Activated T-helper 1 cell treated with Interleukin-2 at 50 U/mL for 16 hours (primary cell): ENCODE measurements at places on chromosomes 5 and 9.

DNA sequence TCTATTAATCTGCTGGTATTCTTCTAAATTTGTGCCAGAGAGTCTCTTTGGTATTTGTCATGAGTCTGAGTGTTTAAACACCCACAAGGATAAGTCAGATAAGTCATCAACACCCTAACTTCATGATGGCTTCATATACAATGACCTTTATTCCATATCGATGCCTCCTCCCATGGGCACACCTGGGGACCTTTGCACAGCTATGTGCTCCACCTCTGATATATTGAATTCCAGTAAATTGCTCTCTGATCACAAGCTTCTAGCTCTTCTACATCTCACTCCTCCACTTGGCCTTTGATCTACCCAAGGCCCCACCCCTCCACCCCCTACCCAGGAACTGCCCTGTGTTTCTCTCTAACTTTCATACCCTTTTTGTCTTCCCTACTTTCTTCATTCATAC, 102.7 kb upstream of the MIER3 start:
- DNase-seq = no peak

- peak; percentile 82 for DNase-seq
Measured at GRCh38 chr5:41924872-41925554, at the start of gene FBXO4. FBXO4 (plus strand) TSS chr5:41925281; CDS start chr5:41925310, 29 bp downstream.

DNA sequence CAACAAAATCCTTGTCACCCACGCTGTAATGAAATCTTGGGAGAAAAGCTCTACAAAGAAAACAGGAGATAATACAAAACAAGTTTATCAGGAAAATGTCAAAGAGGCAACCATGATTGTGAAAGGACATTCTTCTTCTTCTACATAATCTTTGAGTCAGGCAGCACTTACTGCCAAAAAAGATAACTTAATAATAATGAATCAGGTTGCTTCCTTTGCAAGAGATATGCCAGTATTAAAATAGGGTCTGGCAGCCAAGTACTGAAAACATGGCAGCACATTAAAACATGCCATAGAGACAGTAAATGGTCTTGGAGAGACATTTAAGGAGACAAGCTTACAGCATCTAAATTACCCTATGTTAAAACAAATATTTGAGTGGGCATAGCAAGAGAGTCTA, 1573.4 kb downstream of the EFNA5 start:
- DNase-seq = no peak

- no peak for DNase-seq
Measured at GRCh38 chr9:117435630-117436261, 20.9 kb upstream of the ASTN2 start.

DNA sequence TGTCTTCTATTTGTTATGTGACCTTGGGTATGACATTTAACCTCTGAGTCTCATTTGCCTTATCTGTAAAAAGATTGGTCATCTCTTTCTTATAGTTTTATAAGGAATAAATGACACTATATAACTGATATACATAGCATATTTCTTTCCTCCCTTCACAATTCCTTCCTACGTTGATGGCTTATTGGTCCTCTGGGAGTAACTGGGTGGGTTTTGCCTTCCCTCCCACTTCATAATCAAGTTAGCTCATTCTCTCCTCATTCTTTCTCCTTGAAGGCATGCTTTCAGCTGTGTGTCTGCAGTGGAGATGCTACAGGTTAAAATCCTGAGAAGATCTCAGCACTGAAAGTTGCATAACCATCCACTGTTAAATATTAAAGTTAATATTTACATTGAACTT, 382.4 kb downstream of the TMEM38B start:
- DNase-seq = no peak

DNA sequence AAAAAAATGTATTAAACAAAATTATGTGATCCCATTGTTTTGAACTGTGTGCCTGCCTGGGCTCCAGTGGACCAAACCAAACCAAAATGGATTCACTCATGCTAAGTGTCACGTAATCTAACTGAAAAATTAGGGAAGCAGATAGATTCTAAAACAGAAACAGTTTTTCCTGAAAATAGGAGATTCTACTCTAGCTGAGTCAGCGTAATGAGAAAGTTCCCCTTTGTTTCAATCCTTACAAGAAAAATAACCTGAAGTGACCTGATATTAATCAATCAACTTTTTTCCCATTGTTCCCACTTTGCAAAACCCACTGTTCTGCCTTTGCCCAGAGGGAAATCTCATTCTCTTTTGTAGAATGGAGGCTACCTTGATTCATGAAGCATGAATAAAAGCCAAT, 682.4 kb upstream of the CDH10 start:
- DNase-seq = no peak

DNA sequence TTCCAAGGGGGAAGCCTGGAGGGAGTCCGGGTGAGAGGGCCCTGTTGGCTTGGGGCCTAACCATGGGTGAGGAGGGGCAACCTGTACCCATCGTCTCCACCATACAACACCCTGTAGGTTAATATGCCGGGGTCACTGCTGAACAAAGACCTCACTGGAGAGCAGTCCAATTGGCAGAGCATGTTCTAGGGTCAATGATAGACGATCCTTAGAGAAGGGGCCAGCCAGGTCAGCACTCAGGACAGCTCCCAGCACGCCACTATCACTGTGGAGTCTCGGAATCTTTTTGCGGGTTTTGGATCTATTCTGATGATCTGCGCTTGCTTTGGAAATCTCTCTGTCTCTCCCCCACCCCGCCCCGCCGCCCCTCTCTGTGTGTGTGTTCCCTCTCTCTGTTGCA, 218.4 kb upstream of the MVB12B start:
- no peak for DNase-seq

DNA sequence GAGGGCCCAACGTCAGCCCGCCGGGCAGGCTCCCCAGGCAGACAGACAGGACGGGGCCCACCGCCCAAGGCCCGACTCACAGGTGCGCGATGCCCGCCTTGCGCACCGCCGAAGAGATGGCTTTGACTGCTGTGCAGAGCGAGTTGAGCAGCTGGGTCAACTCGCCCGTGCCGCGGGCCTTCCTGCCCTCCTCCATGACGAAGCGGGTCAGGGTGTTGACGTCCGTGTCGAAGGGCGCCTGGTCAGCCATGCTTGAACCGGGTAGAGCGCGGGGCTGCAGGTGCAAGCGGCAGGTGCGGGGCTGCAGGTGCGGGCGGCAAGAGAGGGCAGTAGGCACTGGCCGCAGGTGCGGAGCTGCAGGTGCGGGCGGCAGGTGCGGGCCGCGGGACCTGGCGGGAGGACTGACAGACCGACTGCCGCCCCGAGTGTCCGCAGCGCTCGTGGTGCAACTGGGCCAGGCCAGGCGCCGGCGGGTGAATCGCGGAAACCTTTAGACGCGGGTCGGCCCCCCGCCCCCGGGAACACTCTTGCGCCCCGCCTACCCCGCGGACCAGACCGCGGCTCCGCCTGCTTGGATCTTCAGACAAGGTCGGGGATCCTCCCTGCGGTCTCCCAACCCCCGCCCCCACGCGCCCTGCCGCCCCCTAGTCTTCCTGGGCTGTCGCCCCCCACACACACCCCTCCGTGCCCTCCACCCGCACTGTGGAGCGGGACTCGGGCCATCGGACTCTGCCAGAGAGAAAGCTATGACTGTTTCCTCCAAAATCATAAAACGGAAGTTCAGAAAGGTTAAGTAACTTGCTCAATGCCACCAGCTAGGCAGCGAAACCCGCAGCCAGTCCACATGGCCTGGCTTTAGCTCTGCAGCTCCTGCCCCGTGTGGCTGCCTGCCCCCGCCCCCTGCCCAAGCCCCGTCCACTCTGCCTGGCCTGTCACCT, at the start of gene FBP1:
Gene FBP1, minus strand, starts transcription at position 458 of the 938 bp plus-strand sequence. Its CDS starts 208 bp downstream, at position 250.
- DNase-seq = peak; percentile 13

GRCh38 chr9:114592356-114592755, 4.8 kb downstream of the ATP6V1G1 start:
- DNase-seq = peak; percentile 43

DNA sequence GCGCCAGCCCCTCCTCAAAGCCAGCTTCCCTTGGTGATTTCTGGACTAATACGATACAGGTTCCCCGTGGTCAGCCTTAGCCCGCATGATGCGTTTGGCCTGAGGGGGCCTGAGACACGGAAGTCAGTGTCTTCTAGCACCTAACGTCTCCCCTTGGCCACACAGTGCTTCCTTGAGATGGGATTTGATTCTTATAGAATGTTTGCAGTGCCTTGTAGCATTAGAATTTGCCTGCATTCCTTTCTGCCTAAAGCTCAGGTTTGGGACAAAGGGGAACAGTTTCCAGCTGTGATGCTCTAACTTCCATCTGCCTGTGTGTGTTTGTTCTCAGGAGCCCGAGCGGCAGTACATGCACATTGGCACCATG, 34.4 kb downstream of the CFAP90 start:
- DNase-seq = no peak

GRCh38 chr5:134555223-134555889, 29.9 kb downstream of the JADE2 start:
- no peak for DNase-seq

GRCh38 chr5:81908044-81908443, 63.8 kb upstream of the ATG10 start:
- DNase-seq = no peak

DNA sequence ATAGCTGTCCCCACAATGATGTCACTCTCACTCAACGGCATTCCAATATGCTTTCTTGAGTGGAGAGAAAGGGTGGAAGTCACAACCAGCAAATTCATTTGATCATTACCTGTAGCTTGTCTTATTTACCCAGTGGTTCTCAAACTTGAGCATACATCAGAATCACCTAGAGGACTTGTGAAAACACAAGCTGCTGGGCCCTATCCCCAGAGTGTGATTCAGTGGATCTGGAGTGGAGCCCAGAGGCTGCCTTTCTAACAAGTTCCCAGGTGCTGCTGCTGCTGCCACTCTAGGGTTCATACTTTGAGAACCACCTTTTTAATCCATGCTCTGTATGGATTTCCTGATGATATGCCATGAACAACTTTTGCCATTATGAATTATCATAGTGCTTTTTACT, 94.7 kb downstream of the KLHL3 start:
- no peak for DNase-seq

DNA sequence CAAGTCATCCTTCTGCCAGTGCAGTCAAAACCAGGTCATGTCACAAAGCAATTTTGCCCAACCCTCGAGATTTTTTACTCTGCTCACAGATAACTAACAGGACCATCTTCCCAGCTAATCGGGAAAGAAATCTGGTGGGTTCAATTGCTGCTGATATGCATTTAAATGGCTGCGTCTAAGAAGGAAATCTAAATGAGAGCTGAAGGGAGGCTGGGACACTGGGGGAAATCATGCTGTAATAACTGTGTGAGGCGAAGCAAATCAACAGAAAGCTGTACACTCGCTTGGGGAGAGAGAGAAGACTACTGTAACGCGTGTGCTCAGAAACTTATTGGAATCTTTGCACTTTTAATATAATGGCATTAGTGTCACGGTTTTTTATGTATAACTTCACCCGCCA, 535.0 kb downstream of the CDK5RAP2 start:
- no peak for DNase-seq

DNA sequence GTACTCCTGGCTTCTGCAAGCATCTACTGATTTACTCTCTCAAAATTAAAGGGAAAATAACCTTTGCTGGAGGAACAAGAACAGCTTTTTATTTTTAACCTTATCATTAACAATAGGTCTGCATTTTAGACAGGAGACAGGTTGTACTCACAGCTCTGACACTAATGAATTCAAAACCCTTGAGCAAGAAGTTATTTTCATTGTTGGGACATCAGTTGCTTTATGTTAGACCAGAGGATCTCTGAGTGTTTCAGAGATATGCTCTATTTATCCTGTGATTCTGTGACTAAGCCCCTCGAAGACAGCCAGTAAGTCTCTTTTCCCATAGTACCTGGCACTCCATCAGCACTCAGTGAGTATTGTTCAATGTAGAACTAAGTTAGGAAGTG, 190.2 kb upstream of the PCSK5 start:
- DNase-seq = no peak

GRCh38 chr9:19583890-19584289, 175.1 kb downstream of the ACER2 start:
- no peak for DNase-seq

DNA sequence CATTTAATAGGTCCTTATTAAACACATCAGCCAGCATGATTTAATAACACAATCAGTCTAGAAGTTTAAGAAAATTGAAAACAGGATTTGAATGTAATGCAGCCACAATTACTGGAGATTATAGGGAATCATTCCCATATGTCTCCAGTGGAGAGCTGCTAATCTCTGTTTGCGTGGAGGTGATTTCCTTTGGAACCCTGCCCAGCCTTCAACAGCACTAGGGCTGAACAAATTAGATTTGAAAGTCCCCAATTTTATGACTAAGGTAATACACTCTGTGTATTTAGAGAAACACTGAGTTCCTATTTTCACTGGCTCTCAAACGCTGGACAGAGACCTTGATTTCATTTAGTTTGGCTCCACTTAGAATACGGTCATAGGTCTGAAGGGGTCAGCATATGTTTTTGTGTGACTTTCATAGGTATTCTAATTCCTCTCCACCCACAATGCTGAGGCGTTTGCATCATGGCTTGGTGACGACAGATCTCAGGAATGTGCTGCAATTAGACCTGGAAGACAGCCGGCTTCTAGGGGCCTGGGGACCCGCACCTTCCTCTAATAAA, 508.3 kb downstream of the EBF1 start:
- DNase-seq = no peak

DNA sequence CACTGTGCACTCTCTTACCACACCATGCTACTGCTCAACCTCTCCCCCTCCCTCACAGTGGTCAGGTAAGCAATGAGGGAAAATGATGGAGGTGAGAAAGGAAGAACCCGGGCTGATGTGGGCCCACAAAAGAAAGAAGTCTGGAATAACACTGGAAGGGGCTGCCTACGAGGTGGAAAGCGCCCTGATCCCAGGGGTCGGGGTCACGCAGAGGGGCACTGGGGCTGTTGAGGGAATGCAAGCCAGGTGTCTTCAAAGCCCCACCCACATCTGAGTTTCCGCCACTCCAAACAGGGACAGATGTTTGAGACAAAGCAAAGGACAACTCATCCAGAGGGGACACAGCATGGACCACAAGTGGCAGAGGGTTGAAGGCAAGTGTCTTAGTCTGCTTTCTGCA, 4.2 kb downstream of the TNIP1 start:
- DNase-seq = no peak
